ENCODE measurements at places on chromosomes 5 and 9.

- DNase-seq = peak; percentile 48
Observed at GRCh38 chr9:98083061-98083501, 26.5 kb downstream of the NANS start.

- DNase-seq = no peak
Observed at GRCh38 chr9:15373881-15374280, 48.8 kb upstream of the SNAPC3 start.

DNA sequence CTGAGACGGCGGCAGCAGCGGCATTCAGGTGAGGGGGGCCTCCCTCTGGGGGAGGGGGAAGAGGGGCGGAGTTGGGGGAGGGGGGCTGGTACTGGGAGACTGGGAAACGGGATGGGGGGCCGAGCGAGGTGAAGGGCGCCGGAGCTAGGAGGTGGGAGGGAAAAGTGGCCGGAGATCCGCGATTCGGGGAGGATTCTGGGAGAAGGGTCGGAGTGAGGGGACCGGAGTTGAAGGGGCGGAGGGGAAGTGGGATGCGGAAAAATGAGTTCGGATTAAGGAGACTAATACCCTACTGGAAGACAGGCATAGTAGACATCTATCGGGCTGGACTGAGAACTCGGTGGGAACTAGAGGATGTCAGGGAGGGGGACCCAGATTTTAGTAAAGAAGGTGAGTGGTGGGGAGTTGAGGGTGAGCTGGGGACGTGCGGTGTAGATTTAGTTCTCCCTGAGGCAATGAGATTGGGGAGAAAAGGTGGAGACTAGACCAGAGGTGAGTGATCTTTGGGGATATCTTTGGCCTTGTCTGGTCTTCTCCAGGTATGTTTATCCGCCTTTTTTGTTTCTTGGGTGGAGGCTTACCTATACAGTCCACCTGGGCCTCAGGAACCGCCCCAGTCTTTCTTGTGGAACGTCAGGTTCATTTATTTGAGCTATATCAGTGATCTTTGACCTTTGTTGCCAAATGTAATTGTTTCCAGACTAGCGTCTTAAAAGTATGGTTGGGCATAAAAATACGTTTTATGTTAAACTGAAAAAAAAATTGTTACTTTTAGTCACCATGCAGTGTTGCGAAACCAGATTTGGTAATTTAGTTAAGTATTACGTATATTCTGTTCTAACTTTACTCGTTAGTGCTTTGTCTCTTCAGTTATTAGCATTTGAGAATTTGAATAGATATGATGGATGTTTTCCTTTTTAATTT lies 632 bp downstream of the UBAP1 start:
- no peak for DNase-seq

- DNase-seq = no peak
Observed at GRCh38 chr5:15367489-15367888, 132.5 kb upstream of the FBXL7 start.

DNA sequence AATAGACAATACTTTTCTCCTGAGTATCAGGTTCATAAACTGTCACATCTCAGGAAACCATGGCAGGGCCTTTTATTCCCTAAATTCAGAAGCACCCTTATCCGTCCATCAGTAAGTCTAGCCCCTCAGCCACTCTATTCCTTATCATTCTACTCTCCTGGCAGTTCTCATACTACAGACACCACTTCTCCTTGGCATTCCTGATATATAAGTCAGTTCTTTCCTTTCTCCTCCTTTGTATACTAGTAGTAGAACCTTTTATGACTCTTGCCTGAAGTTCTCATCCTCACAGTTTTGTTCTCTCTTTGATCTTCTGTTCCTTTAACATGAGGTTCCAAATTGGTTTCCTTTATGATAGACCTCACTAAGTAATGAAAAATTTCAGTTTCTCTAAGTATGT lies 29.3 kb downstream of the GRAMD2B start:
- DNase-seq = no peak

GRCh38 chr5:133297293-133297692 lies 245.5 kb downstream of the HSPA4 start:
- DNase-seq = no peak

GRCh38 chr5:16803831-16804230 lies 132.3 kb downstream of the MYO10 start:
- DNase-seq = no peak

DNA sequence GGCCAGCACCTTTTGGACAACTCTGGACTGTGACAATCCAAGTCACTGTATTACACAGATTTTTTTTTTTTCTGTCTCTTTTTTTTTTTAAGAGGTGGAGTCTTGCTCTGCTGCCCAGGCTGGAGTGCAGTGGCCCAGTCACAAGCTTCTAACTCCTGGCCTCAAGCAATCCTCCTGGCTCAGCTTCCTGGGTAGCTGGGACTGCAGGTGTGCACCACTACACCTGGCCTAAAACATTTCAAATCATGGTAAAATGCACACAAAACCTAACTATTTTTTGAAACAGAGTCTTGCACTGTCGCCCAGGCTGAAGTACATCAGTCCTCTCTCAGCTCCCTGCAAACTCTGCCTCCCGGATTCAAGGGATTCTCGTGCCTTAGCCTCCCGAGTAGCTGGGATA lies 7.2 kb upstream of the N4BP3 start:
- DNase-seq = no peak

DNA sequence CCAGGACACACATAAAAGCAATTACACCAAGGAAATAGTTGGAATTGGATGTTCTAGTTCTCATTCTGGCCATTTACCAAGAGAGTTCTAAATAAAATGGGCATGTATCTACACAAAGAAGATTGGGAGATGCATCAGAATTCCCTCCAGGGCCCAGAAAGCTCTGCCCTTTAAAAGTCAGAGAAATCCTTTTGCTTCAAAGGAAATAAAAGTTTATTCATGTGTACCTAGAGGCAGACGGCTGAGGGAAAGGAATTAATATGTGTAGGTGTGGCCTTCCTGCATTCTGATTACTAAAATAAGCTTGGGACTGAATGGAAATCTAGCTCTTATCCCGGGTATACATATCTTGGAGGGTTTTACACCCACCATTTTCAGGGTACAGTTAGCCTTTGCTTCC lies 719.4 kb downstream of the SEMA5A start:
- no peak for DNase-seq

DNA sequence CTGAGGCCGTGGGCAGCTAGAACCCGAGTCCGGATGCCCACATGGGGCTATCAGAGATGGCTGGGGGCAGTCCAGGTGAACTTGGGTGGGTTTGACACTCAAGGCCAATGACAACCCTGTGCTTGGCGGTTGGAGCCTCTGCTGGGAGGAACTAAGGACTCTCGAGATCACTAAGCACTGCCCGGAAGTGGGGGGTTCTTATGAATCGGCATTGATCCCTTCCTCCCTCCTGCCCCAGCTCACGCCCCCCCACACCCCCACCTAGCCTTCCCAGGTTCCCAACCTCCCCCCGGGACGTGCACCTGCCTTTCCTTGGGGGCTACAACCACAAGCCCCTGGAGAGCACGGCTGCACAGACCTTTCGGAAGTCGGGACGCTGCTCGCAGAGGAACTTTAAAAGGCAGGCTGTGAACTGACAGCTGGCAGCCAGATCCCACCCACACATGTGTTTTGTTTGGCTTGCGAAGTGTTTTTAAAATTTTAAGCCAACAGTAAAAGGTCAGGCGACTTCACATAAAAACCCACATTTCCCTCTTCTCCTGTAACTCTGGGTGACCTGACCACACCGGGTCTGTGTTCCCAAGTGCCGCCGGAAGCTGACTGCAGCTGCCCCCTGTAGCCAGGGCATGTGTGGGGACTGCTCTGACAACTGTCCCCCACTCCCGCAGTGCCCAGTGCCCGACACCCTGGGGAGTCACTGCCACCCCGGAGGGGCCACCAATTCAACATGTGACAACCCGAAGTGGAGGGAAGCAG lies 5.1 kb upstream of the RALGDS start:
- no peak for DNase-seq

DNA sequence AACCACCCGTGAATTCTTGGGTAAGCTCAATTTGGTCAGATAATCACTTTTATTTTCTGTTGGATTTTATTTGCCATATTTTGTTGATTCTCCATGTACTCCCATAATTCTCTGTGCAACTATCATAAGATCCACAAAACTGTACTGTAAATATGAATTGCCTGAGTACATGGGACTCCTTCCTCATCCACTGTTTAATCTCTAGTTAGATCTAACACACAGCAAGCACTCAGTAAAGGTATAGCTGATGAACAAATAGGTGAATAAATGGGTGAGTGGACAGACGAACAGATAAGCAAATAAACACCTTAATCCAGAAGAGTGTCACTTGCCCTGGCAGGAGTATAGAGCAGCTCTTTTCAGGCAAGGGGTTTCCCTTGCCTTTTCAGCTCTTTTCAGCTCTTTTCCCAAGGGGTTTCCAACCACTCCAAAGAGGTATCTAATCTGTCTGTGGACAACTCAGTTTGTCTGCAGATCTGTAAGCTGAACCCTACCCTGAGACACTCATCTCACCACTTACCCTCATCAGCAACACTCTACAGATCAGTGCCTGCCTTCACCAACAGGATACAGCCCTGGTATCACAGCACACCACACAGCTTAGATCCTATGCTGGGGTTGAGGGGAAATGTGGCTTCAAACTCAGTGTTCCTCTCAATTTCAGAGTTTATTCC lies 51.2 kb downstream of the SIL1 start:
- DNase-seq = no peak

- DNase-seq = no peak
Observed at GRCh38 chr9:97077452-97078295, 38.7 kb upstream of the CTSV start.

DNA sequence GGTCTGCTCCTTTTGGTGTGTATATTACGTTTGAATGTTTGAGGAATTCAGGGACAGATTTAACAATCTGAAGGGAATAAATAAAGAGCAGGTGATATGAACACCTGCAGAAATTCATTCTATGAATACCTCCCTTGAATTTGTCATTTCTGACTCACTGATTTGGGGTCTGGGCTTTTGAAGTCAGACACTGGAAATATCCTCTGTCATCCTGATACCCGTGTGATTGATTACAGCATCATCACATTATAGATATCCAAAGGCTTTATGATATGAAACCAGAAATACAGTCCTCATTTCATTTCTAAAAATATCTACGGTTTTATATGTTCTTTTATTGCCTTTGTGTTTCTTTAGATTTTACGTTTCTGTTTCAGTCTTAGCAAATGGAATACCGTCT lies 68.5 kb downstream of the TMEM232 start:
- DNase-seq = no peak

DNA sequence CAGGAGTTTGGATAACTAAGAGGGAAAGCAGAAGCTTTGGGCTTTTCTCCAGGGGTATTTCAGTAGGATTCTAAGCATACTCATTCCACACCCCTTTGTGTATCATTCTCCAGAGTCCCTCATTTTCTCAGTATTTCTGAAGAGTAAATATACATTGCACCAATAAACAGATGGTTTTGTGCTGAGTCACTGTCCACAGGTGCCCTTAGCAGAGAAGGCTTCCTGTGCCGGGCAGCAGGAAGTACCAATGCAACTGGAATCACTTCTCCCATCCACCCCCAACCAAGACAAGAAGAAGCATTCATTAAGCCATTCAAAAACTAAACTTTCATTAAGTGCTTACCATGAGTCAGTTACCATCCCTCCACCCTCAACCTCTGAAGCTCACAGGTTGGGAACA lies 3.6 kb upstream of the CCNJL start:
- no peak for DNase-seq

DNA sequence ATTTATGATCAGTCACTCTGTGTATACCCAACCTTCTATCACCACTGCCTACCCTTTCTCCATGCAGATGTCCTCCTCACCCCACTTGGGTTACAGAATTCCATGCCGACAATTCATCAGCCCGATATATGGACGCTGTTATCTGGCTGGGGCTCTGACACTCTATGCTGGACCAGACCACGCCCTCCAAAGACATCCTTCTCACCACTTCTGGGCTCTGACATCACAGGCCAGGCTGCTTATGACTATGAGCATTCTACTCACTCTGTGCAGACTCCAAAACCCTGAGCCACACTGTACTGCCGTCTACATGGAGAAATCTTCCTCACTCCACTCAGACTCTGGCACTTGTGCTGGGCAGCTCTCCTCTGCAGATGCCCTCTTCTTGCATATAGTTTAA lies 7.6 kb upstream of the AK3 start:
- no peak for DNase-seq

- no peak for DNase-seq
Observed at GRCh38 chr5:16854351-16854750, 81.7 kb downstream of the MYO10 start.

GRCh38 chr5:76469656-76470290 lies 66.7 kb downstream of the IQGAP2 start:
- DNase-seq = no peak

- DNase-seq = no peak
Observed at GRCh38 chr5:149740866-149741459, 10.9 kb downstream of the PPARGC1B start.
